Non-pigmented ciliary epithelial cell (primary cell): ENCODE measurements at places on chromosomes 12 and 14.

GRCh38 chr12:92778525-92778924 is 75.7 kb downstream of the PLEKHG7 start:
- no peak for DNase-seq

DNA sequence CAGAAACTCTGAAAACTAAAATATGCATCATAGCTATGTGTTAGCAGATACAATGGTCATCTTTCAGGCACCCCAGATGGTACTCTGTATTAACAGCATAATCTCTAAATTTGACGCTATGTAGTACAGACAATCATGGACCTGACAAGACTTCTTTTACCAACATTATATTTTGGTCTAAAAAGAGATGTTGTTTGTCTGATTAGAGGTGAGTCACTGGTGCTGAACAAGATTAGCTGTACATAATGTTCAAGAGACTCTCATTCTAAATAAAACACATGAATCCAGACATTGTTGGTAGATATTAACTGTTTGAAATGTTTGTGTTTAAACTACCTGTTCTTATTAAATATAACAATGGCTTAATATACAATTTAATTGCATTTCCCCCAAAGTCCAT is 146.4 kb upstream of the LMNTD1 start:
- DNase-seq, result no peak

DNA sequence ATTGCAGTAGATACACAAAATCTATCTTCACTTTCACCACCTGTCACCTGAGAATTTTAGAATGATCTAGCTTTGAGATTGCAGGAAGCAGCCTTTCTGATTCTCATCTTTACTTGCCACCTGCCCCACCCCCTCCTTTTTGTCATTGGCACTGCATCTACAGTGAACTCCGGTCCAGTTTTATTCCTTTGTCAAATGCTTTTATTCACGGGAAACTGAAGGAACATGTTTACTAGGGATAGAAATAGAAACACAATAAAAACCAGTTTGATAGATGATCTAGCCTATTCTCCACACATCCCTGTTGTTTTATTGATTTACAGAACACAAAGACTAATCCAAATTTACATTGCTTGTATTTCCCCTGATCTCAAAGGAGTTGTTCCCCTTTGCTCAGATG is 471.7 kb upstream of the STXBP6 start:
- no peak for DNase-seq

GRCh38 chr12:76247026-76247646 is 101.1 kb downstream of the BBS10 start:
- DNase-seq, result no peak

DNA sequence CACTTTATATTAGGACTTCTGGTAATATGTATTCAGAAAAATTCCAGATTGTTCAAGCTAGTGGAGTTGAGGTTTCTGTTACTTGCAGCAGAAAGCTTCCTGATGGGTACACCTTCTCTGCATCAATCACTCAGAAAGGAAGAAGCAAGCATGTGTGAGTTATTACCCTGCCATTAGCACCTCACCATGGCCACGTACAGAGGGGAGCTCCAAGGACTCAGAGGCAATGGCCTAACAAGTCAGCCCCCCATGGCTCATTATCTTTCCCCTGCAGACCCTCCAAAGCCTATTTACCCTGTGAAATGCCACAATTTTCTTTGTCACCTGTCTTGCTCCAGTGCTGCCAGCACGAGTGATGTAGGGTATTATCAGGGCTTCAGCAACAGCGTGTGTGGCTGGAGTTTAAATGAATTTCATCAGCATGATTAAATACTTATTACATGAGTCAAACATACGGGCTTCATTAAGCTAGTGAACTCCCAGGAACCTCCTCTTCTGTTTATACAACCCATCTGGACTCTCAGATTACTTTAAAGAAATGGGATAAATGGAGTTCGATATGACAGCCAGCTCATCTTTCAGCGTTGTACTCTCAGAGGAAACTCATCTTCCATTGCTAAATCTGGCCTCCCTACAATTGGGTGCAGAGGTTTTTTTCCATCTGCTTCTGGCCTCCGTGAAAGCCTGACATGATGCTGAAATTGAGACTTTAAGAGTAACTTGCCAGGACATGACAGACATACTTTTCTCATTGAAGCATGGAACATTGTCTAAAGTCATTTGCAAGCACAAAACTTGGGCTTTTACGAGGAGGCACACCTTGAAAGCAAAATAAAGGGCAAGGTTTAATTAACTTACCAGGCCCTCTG is 135.9 kb downstream of the TMEM30B start:
- peak; percentile 85 for DNase-seq

DNA sequence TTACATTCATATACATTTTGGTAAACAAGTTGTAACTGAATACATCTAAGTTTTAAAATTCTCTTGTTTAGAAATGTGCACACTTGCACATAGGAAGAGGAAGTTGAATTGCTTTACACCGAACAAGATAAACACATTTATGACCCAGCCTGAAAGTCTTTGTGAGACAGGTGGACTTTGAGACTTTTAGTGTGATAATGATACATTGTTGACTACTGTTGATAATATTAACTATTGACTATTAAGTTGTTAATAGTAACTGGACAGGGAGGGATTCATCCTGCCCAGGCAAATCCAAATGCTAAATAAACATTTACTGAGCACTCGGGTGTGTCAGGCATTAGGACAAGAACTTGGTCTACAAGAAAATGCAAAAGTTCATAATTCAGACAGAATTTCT is 68.0 kb downstream of the AVPR1A start:
- DNase-seq, result no peak

- no peak for DNase-seq
Measured at GRCh38 chr14:61764342-61765122, 2.3 kb downstream of the SNAPC1 start.

DNA sequence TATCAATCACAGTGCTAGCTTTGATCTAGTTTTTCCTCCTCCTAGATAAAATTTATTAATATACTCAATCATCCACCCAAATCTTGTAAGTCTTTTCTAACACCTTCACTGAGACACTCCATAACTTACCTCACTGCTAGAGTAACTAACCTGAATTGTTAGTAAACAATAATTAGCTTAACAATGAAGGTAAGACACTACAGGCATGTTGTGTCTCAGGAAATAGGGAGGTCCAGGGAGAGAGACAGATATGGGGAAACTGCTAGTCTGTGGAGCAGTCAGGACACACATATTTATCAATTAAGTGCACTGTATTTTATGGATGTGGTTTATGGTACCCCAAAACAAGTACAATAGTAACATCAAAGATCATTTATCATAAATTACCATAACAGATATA is 94.2 kb upstream of the SSTR1 start:
- no peak for DNase-seq

- peak; percentile 59 for DNase-seq
Measured at GRCh38 chr12:94553130-94553519, 93.5 kb upstream of the CEP83 start.

- DNase-seq, result no peak
Measured at GRCh38 chr14:103136388-103137271, 13.4 kb downstream of the TNFAIP2 start.

GRCh38 chr12:91205811-91206210 is 23.2 kb upstream of the DCN start:
- DNase-seq, result no peak

- DNase-seq, result no peak
Measured at GRCh38 chr14:40983604-40984003, 623.1 kb upstream of the LRFN5 start.

- no peak for DNase-seq
Measured at GRCh38 chr12:113136128-113136989, 798 bp upstream of the RASAL1 start.

DNA sequence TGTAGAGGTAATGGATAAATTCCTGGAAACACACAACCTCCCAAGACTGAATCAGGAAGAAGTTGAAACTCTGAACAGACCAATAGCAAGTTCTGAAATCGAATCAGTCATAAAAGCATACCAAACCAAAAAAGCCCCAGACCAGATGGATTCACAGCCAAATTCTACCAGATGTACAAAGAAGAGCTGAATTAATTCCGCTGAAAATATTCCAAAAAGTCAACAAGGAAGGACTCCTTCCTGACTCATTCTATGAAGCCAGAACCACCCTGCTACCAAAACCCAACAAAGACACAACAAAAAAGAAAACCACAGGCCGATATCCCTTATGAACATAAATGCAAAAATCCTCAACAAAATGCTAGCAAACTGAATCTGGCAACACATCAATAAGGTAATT is 81.5 kb downstream of the SLC38A4 start:
- DNase-seq, result peak; percentile 14

DNA sequence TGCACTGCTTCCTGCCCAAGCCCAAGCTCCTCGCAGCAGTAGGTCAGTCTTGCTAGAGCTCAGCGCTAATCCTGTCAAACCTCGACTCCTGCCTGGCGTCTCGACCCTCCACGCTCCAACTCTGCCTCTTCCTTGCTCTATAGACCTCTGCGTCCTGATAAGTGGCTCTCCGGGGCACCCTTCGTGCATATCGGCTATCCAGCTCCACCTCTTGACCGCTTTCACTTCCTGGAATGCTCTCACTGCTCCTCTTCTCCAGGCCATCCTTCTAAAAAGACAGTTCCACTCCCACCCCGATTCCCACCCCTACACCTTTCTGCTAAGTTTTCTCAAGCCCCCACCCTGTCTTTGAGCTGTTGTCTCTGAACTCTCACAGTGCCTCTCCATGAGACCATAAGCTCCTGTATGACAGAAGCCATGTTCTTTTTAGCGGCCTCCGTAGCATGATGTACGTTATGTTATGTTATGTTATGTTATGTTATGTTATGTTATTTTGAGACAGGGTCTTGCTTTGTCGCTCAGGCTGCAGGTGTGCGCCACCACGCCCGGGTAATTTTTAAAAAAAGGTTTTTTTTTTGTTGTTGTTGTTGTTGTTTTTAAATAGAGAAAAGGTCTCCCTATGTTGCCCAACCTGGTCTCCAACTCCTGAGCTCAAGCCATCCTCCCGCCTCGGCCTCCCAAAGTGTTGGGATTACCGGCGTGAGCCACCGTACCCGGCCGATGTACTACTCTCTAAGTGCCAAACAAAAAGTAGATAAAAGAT is 601 bp downstream of the COX14 start:
- DNase-seq, result no peak

- no peak for DNase-seq
Measured at GRCh38 chr12:7131502-7131866, 1.3 kb downstream of the CLSTN3 start.

DNA sequence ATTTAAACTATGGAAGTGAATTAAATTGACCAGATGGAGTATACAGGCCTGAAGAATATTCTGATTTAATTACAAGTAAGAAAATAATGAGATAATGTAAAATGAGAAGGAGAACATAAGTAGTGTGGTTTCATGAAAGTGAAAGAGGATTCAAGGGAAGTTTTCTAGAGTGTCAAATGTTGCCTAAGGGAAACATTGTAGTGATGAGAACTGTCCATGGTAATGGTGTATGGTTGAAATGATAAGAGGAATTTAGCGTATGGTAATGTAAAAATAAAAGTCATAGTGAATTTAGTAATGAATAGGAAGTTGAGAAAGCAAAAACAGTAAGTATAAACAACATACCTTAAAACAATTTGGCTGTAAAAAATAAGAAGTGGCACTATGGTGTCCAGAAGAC is 1954.6 kb upstream of the FLRT2 start:
- DNase-seq, result no peak

DNA sequence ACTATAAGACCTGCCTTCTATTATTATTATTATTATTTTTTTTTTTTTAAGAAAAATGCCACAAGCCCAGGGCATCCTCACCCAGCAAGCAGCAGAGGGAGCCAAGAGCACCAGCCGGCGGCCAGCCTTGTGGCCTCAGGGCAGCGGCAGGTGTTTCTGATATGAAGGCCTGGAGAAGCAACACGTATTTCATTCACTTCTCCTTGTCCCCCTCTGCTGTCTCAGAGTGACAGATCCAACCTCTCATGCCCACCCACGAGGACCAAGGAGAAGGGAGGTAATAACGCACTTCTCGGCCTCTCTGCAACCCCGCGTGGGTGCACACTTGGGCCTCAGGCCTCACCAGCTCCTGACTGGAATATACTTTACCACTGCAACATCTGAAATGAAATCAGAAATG is 25.4 kb downstream of the CDC42BPB start:
- no peak for DNase-seq

DNA sequence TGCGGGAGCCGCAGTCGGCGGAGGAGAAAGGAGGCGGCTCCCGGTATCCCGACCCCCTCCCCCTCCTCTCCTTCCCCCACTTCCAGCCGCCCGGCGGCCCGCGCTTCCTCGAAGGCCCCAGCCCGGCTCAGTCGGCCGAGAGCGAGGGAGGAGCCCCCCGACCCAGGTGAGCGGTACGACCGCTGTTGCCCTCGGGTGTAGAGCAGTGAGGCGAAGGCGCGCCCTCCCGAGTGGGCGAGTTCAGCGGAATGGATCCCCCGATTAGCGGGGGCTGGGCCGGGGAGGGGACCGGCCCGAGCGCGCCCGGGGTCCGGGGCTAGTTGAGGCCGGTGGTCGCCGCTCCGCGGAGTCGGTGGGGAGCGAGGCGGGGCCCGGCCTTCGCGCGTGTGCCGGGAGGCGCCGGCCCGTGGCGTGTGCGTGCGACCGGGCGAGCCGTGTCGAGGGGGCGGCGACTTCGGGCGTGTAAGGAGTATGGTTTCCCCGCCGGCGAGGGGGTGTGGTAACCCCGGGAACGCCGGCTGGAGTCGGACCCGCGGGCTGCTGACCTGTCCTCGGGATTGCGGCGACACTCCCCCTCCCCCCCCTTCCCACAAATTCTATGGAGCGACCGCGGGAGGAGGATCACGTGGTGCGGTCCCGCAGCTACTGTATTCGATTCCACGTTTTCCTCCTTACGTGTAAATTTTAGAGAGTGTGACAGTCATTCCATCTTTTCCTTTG is 501 bp downstream of the RIMKLB start:
- no peak for DNase-seq

GRCh38 chr12:111807232-111807631 is 34.8 kb upstream of the MAPKAPK5 start:
- DNase-seq, result no peak

GRCh38 chr14:30658645-30659044 is 36.5 kb downstream of the SCFD1 start:
- no peak for DNase-seq

GRCh38 chr12:49672301-49673217 is 34.6 kb downstream of the FMNL3 start:
- no peak for DNase-seq

GRCh38 chr12:38157274-38157932 is 159.2 kb upstream of the ALG10B start:
- no peak for DNase-seq

- DNase-seq, result no peak
Measured at GRCh38 chr12:4015225-4016091, 142.3 kb upstream of the PARP11 start.

DNA sequence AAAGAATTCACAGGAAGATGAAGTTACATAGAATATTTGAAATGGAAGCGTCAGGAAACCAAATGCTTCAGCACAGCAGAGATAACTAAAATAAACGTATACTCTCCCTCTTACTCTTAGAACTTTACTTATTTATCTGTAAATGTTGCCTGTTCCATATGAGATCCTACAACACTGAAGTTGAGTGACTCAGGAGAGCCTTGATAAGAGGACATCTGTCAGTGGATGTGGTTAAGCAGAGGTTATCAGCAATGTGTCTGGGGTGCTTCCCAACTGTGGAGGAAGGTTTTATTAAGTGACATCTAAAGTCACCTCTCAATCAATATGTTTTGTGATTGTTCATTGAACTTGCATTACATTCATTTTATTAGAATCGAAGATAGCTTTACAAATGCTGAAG is 81.9 kb downstream of the NEDD1 start:
- no peak for DNase-seq
